ENCODE measurements at places on chromosomes 1 and 21.

- DNase-seq = no peak
These were observed 34.5 kb upstream of the DIPK1A start for GRCh38 chr1:92995441-92996430.

DNA sequence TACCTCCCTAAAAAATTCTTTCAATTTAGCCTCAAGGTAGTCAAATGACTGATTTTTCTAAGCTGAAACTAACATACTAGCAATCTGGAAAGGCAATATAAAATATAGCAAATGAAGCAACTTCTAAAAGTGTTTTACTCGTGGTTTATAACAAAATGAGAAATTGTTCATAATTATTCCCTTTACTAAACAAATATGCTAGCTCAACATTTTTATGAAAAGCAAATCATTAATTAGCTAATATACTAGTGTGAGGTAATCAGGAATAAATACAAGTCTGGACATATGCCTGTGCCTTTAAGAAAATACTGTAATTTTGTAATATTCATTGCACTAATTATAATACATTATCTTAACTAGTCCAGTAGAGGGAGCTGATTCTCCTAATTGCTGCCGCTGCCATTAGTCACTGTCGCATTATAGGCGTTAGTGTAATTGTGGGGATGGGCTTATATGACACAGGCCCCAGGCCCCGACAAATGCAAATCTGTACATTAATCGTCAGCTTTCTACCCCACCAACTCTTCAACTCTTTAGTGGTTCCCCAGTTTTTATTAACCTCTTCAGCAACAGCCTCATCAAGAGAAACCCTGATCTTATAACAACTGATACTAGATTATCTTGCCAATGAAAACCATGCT lies 160.9 kb downstream of the GABPA start:
- DNase-seq = peak; percentile 64

DNA sequence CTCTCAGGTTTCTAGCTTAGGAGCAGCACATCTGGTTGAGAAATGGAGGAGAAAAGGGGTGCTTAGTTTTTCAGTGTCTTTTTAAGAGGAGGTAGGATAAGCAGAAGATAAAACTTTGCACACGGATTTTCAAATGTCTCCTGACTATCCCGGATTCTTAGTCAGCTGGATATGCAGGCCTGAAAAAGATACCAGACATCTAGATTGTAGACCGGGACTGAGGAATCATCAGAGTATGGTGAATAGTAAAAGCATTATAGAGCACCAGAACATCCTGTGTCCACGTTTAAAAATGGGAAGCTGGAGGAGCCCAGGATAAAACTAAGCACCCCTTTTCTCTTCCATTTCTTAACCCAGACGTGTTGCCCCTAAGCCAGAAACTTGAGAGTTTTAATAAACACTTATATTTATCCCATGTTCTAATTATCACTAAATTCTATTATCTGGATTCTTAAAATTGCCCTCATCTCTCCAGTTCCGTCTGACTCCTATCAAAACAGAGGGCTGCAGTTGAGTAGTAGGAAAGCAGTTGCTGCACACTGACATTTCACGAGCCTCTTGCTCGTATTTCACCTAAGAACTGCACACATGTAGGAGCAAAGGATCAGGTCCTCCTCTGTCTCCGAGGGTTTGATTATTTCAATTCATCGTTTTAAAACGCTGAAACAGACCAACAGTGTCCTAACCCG lies 609 bp downstream of the PIGK start:
- no peak for DNase-seq

DNA sequence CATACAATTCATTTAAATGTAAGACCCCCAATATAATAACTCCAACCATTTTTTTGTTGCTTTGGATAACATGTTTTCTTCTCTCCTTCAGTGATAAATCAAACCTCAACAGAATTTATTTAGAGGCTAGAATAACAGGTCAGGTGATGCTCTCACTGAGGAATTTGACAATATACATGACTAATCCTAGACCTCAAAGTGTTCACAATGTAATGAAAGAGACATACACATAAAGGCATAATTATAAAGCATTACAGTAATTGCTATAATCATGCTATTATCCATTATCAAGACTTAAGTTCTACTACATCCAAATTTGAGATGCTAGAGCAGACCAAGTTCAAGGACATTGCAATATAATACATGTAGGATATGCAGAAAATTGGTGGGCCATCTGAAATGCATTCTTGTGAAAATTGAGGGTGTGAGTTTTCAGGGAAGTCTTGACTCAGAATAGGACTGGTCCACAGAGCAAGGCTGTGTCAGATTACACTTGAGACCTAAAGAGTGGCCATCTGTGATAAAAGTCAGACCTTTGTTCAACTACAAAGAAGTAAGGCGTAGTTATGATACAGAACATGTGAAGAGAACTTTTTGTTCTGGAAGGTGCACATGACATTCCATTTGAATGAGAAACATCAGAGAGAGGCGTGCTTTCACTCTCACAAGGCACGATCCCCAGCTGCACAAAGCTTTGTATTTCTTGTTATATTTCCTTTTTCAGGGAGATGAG lies 45.5 kb downstream of the UTP25 start:
- DNase-seq = no peak

GRCh38 chr1:211529453-211529852 lies 37.5 kb upstream of the RD3 start:
- DNase-seq = no peak

- DNase-seq = peak; percentile 74
These were observed 642 bp downstream of the TRIM62 start for GRCh38 chr1:33180911-33181890.

- no peak for DNase-seq
These were observed 48.1 kb downstream of the TENT5C start for GRCh38 chr1:117653732-117654492.

DNA sequence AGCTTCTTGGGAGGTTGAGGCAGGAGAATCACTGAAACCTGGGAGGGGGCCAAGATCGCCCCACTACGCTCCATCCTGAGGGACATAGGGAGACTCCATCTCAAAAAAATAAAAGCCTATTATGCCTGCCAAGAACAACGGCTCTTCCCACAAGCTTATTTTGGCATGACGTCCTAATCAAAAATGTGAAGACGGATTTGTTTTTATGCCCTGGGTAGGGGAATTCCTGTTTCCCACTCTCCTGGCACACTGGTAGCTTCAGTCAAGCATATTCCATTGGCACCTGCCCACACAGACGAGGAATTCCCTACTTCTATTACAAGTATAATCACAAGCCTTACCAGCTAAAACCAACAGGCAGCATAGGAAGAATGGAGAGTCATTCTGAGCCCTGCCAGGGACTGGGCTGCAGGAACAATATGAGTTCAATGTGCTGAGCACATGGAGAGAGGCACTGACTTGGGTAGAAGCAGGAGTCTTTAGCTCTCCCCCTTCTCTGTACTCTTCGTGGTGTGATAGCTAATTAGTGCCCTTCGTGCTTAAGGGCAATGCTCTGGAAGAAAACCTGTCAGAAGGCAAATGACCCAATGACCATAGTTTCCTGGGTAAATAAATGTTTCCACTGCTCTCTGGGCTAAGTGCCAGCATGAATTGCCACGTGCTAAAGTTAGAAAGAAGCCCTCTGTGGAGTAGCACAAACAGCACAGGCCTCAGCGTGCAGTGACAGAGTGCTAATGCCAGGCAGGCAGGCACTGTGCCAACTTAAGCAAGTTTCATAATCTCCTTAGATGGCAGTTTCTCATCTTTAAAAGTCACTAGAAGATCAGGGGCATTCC lies 16.8 kb downstream of the TNFSF4 start:
- peak; percentile 26 for DNase-seq

GRCh38 chr1:64502083-64502482 lies 32.2 kb downstream of the CACHD1 start:
- no peak for DNase-seq

DNA sequence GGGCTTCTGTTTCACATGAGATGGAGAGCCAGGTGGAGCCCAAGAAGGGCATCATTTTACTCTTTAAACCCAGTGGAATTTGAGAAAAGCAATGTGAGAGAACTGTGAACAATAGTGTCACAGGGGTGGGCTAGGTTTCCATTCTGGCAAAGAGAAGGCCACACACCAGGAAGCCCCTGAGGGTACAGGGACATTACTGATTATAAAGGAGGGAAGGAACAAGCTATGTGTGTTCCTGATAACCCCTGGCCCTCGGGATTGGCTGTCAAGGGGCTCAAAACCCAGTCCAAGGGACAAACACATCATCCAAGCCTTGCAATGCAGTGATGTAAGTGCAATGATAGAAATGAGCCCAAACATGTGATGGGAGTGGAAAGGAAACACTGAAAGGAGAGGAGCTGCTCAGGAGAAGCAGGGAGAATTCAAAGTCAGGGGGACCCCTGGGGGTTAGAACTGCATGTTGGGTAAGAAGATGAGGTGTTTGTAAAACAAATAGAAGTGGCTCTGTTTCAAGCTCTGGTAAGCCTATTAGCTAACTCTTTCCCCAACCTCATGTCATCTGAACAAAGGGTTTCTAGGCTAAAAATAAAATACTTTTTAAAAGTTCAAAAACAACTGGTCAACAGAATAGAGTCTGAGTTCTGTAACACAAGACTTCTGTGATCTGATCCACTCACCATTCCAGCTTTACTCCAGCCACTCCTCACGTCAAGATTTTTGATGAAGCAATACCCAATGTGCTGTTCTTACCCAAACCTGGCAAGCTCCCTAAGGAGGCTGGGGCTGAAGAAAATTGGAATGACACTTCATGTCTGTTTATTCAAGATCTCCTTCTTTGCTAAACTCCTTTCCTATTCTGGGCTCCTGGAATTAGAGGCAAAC lies 51.1 kb upstream of the IL12RB2 start:
- DNase-seq = no peak

- no peak for DNase-seq
These were observed 679.4 kb upstream of the ADGRL2 start for GRCh38 chr1:81121306-81121705.

- DNase-seq = no peak
These were observed 24.8 kb upstream of the NTPCR start for GRCh38 chr1:232925421-232926220.

- DNase-seq = no peak
These were observed 12.3 kb downstream of the RAB4A start for GRCh38 chr1:229283183-229283611.

- peak; percentile 35 for DNase-seq
These were observed 85.7 kb downstream of the NENF start for GRCh38 chr1:212518188-212519054.

- no peak for DNase-seq
These were observed 2.8 kb upstream of the SRRM1 start for GRCh38 chr1:24640288-24640687.

DNA sequence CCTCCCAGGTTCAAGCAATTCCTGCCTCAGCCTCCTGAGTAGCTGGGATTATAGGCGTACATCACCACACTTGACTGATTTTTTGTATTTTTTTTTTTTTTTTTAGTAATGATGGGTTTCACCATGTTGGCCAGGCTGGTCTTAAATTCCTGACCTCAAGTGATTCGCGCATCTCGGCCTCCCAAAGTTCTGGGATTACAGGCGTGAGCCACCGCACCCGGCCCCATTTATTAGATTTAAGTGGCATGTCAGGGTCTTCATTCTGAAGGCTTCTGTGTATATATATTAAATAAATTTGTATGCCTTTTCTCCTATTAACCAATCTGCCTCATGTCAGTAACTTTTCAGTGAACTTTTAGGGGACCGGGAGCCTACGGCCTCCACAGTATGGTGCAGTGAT lies 6.0 kb upstream of the CLIC4 start:
- no peak for DNase-seq

GRCh38 chr1:40820251-40820797 lies 36.7 kb downstream of the KCNQ4 start:
- no peak for DNase-seq

DNA sequence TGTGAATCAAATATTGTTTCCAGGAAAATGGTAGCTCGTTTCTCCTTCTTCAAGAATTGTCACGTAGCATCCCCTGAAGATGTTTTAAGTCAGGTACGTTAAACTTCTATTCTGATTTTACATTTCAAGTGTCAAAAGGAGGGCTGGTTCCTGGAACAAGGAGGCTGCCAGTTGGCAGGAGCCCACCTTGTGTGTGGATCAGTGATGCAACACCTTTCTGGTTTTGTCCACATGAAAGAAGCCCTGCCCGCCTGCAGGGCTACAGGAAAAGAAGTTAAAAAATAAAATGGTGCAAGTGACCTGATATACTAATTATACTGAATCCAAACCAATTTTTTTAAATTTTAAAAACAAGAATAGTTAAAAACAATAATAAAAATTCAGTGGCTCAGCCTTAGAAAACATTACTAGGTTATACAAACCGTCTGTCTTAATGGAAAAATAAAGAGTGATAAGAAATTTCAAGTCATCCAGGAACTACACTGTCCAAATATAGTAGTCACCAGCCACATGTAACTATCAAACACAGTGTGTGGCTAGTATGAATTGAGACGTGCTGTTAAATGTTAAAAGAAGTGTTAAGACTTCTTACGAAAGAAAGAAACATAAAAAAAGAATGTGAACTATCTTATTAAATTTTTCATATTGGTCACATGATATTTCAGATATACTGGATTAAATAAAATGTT lies 123.1 kb downstream of the APP start:
- DNase-seq = no peak

GRCh38 chr1:91980663-91981062 lies 31.5 kb downstream of the BRDT start:
- no peak for DNase-seq

DNA sequence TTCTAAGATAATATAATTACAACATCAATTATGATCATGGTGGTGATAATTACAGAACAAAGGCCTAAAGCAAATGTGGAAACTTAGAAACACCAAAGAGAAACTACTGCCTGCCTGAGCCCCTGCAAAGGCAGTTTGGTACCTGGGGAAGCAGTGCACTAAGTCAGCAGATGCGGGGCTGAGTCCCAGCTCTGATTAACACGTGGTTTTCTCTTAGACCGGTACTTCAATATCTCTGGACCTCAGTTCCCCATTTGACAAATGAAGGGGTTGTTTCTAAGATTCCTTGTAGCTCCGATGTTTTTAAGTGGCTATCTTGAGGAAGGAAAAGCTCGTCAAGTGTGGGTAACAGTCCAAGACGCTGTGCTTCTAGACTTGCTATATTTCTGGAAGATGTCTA lies 16.7 kb upstream of the PLEKHA6 start:
- no peak for DNase-seq

DNA sequence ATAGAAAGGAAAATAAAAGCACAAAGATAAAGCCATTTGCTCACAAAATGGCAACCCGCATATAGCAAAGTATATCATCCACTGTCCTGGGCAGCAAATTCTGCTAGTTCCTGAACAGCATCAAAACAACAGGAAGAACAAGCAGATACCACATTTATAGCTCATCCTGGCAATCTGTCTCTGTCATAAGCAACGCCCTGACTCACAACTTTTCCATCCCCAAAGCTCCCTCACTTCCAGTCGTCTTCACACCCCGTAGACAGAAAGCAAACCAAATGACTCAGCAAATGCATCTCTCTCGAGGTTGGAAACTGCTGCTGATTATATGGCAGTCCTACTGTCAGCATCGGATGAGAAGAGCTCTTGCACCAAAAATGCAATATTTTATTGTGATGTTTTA lies 65.8 kb downstream of the AK5 start:
- DNase-seq = peak; percentile 74

DNA sequence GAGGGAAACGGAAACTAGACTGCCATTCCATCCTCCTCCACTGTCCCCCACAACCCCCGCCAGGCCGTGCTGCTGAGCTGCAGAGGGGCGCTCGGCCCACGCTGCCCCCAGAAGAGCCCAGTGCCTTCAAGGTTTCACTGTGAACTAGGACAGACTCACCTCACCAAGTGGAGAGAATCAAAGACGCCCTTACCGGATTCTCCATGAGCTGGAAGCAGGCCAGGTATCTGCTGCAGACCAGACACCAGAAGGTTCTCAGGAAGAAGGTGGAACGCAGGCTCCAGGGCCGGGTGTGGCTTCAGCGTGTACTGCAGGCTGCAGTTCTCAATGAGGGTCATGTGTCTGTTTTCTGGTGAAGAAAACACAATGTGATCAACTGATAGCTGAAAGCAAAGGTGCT lies 30.6 kb downstream of the NPHP4 start:
- DNase-seq = no peak

- no peak for DNase-seq
These were observed at the start of gene CD101 for GRCh38 chr1:117001254-117001927. Gene CD101, plus strand, starts transcription at chr1:117001760. Its CDS starts 58 bp downstream, at chr1:117001818.

Measured in GM03348 (cell line).